ENCODE measurements at places on chromosomes 1 and 21. TPM values are rescaled to one million over a fixed set of nuclear protein-coding genes. Genes with fewer than 3 reads are reported as not detected.

The ATP1B1 gene
- 377 TPM for total RNA-seq

The NEGR1 gene
- total RNA-seq = 5.7 TPM

The FCER1G gene
- total RNA-seq = 18.6 TPM

The C8A gene
- not detected for total RNA-seq

The FMOD gene
- total RNA-seq = 6.5 TPM

The RAP1GAP gene
- total RNA-seq = not detected

The CD5L gene
- total RNA-seq = not detected

The LAMC1 gene
- 161 TPM for total RNA-seq

The RXRG gene
- total RNA-seq = 4.7 TPM

The USH2A gene
- not detected for total RNA-seq

The CAPN8 gene
- not detected for total RNA-seq

The NOL9 gene
- 33.0 TPM for total RNA-seq

The SLC44A3 gene
- total RNA-seq = 0.19 TPM

The DMBX1 gene
- not detected for total RNA-seq

The HSPB7 gene
- total RNA-seq = 1,466 TPM

The TRABD2B gene
- total RNA-seq = 0.15 TPM

The SPRR1B gene
- total RNA-seq = not detected

The GOLT1A gene
- not detected for total RNA-seq

Measured in gastrocnemius medialis (tissue), 4 donors.